Activated CD8-positive, alpha-beta memory T cell treated with anti-CD3 and anti-CD28 coated beads for 1 hour (primary cell): ENCODE measurements at places on chromosomes 3 and 15.

GRCh38 chr15:70772402-70772801, 9.0 kb upstream of the UACA start:
- no peak for DNase-seq

DNA sequence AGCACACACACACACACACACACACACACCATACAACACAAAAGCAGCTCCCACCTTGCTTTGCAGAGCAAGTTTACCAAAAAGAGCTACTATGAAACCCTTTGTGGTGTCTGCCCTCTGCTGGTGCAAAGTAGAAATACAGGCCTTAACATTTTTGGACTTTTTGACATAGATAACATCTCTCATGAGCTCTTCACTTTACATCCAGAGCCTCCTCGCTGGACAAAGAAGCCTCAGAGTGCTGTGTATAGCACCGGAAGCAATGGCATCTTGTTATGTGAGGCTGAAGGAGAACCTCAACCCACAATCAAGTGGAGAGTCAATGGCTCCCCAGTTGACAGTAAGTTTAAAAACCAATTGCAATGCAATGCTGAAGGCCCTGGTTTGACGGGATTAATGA, 157.9 kb downstream of the CHL1 start:
- DNase-seq, result no peak

DNA sequence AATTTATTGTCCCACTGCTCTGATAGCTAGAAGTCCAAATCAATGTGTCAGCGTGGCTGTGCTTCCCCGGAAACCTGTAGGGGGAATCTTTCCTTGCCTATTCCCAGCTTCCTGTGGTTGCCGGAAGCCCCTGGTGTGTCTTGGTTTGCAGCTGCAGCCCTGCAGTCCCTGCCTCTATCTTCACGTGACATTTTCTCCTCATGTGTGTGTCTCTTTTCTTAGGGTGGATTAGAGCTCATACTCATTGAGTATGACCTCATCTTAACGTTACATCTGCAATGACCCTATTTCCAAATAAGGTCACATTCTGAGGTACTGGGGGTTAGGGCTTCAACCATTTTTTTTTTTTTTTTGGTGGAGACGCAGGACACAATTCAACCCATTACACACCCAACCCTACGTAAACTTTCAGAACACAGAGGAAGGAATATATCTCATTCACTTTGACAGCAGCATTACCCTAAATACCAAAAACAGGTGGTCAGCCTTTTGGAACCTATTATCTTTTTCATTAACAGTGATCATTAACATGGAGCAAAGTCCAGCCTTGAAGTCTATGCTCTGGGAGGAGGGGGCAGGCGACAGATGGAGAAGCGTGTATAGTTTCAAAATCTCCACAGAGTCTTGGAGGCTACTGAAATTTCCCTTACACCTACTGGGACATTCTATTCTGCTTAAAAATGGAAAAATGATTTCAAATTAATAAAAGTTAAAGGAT, 88.6 kb downstream of the RYK start:
- DNase-seq, result no peak

GRCh38 chr15:28125673-28126651, 26.8 kb upstream of the OCA2 start:
- no peak for DNase-seq

DNA sequence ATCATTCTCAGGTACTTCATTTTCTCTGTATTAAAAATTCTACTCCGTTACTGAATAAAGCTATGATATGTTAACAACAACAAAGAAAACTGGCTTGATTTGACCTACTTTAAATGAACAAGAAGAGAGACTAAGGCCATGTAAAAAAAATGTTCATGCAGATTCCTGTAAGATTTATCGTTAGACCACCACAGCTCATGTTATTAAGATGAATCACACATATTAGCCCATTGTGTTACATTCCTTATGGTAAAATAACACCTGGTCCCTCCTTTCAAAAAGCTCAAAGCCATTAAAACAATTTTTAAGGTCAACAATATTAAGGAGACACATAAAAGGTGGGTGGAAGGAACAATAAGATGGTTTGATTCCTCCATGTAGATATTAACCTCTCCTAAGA, 6.3 kb downstream of the THOC7 start:
- DNase-seq, result no peak

GRCh38 chr3:13587442-13587841, 38.5 kb downstream of the FBLN2 start:
- DNase-seq, result no peak

DNA sequence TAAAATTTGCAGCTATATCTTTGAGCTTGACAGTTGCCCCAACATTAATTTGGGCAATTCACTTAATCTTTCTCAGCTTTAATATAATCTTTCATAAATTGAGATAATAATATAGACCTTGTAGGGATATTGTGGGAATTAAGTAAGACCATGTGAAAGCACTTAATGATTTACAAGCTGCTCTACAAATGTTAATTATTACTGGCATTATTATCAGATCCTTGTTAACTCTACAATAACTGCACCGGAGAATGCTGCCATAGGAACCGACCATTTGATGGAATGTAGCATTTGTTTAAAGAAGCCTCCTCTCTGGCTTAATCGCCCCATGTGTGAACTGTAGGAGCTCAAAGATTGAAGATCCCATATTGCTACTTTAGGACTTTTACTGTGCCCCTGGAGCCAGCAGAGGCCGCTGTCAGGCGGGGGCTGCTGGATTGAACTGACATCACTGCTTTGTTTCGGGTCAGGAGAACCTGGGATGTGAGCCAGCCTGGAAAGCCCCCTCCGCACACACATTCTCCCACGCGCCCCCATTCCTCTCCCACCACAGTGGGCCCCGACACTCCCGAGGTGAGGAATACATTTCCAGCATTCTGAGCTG, 154.2 kb upstream of the TNIK start:
- DNase-seq, result peak; percentile 1

DNA sequence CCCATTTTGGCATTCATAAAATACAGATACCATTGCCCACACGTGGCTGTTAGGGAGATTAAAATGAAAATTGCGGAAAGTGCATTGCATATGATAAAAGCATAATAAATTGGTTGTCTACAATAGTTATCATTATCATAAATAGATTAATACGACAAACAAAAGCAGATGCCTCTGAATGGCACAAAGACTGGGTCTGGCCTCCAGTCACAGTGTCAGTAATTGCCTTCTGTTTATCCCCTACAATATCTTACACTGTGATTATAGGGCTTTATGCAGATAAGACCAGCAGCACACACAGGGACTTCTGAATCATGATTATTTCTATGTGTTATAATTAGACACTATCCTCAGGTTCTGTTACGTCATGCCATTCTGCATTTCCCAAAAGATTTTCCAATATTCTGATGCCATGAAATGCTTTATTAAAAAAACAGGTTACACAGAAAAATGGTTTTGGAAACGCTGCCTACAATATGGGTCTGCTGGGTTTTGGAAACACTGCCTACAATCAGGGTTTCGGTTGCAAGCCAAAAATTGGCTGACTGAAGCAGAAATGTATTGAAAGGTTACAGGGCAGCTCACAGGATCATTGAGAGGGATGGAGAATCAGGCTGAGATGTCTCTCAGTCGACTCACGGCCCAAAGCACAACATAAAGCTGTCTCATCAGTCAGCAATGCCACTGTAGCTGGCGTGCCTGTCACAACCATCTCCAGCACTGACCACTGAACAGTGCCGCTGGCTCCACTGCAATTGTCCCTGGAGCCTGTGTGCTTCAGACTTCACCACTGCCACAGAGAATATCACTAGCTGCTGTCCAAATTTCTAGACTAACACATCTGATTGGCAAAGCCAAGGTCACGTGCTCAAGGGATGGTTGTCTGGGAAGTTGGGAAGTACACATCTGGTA, 248.1 kb downstream of the ERC2 start:
- no peak for DNase-seq

- no peak for DNase-seq
Measured at GRCh38 chr15:57156210-57156884, 220.0 kb upstream of the CGNL1 start.

GRCh38 chr15:92637626-92638025, 17.9 kb downstream of the FAM174B start:
- DNase-seq, result no peak

GRCh38 chr15:27660676-27661075, 438.4 kb downstream of the OCA2 start:
- DNase-seq, result no peak

GRCh38 chr15:98519767-98520550, 128.4 kb upstream of the IGF1R start:
- DNase-seq, result no peak

DNA sequence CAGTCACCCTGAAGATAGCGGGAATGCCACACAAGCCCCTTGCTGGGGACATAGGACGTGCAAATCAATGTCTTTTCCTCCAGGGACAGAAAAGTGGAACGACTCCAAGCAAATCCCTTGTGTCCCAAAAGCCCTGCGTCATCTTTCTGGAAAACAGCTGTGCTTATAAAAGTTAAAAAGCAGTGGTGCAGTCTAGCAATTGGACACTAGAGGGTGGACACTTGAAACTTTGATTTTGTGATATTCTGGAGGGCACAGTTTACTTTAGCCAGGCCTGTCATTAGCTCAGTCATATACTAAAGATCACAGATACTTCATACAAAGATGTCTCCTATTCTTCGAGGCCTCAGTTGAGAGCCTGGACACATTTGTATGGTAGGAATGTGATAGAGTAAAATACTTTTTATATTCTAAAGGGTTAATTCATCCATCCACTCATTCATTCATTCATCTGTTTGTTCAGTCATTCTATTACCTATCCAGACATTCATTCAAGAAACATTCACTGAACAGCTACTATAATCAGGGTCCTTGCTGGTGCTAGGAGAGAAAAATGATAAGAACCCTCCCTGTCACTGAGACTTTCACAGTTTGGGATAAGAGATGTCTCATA, 63.8 kb upstream of the ANKRD34C start:
- DNase-seq, result no peak

DNA sequence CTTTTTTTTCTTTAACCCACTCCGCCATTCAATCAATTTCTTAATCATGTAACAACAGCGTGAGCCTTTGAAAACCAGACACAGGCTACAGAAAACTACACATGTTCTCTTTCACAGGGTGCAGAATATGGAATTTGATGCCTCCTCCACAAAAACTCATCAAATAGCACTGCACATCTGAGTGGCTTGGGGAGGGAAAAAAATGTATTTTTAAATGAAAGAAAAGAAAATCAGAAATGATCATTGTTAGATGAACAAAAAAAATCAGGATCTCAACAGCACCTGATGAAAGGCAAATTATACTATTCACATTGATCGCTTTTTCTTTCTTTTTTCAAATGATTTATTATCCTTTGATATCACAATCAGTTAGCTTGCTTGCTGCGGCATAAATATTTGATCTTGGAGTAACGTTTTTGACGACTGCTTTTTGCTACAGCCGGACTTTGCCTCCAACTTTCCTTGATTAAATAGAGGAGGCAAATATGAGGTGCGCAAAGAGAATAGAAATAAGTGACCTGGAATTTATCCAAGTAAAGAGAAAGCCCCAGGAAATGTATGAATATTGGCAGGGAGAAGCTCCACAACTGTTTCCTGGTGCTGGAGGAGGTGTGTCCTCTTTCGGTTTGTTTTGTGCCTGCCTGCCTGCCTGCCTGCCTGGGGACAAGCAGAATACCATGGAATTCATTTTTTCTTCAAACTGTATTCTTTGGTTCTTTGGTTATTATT, 63.1 kb downstream of the EDEM1 start:
- no peak for DNase-seq

DNA sequence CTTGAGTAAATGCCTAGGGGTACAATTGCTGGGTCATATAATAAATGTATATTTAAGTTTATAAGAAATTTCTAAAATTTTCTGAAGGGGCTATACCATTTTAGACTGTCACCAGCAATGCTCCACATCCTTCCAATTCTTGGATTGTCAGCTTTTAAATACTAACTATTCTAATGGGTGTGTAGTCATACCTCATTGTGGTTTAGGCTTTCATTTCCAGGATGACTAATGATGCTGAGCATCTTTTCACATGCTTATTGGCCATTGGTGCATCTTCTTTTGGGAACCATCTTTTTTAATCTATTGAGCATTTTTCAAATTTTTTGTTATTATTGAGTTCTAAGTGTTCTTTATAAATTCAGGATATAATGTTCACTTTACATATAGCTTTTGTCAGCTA, 52.5 kb upstream of the CORO2B start:
- no peak for DNase-seq

GRCh38 chr15:68464448-68465090, 32.6 kb upstream of the ITGA11 start:
- no peak for DNase-seq

DNA sequence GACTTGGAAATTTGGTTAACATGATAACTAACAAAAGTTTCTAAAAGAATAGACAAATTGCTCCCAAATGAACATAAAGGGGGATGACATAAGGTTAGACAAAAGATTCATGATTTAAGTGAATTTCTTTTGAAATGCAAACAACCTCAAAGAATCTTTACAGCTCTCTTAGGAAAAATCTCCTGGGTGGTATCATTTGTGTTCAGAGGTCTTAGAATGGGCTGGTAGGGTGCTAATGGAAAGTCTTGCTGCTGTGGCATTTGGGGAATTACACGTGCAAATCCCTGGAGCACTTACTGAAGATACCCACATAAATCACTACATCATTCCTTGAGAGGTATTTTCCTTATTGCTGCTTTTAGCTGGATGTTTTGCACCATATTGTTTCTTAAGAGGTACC, 14.4 kb upstream of the ROBO2 start:
- no peak for DNase-seq

DNA sequence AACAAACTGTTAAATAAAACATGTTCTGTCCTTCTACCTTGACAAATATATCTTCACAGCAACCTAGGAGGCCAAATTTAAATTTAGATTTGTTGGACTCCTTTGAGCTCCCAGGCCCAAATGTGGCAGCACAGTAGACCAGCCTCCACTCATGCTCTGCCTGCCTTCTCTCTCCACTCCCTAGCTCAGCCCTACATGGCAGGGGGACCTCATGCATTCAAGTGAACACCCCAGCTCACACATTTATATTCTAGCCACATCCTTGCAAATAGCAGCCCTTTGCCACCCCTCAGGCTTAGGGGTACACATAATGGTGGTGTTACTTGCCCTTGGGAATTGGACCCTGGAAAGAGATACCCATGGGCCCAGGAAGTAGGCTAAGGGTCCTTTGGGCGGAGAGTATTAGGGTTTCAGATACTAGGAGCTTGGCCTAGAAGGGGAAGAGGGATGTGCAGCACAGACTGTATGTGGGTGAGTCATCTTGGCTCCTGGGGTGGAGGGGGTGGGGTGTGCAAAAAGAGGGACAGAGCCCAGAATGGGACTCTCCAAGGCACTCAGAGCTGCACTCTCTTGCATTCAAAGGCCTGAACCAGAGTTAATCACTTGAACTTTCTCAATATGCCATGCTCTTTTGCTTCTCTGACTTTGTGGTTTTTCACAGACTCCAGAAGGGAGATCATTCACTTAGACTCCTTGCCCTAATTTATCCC, 268.4 kb upstream of the ROPN1 start:
- no peak for DNase-seq

- DNase-seq, result no peak
Measured at GRCh38 chr3:177476495-177476894, 279.2 kb upstream of the TBL1XR1 start.

- peak; percentile 24 for DNase-seq
Measured at GRCh38 chr15:25933456-25934158, 70.5 kb upstream of the ATP10A start.
